HCT116 (cell line): ENCODE measurements at places on chromosomes 7 and 10. TPM values are rescaled to one million over a fixed set of nuclear protein-coding genes. Genes with fewer than 3 reads are reported as not detected.

DNA sequence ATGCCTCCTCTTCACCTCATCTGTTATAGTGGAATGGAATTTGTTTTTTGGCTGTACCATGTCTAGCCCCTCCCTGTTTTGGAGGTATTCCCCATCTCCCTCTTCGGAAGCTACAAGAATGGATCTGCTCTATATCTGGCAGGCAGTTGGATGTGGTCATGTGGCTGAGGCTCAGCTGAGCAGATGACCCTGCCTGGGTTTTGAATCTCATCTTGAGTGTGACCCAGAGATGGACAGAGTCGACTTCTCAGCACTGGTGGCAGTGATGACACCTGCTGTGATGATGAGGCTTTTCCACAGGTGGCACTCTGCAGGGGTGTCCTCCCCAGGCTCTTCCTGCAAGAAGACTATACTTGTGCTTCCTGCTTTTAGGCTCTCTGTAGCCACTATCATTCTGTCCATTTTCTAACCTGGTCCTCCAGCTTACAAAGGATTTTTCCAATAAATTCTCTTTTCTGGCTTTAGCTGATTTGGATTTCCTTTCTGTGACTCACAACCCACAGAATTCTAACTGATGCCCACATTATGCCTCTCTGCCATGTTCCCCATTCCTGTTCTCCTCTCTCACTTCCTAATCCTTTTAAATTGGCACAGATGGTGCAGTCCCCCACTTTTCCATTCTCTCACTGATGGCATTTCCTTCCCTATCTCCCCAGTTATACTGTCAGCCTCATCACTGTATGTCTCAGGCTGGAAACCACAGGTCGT, 7.5 kb upstream of the ARHGAP22 start:
- H3K27ac ChIP-seq = no peak overlapping the region
- no peak overlapping the region for H3K4me3 ChIP-seq
- H3K4me1 ChIP-seq = no peaks in the 10 kb centered on the region

DNA sequence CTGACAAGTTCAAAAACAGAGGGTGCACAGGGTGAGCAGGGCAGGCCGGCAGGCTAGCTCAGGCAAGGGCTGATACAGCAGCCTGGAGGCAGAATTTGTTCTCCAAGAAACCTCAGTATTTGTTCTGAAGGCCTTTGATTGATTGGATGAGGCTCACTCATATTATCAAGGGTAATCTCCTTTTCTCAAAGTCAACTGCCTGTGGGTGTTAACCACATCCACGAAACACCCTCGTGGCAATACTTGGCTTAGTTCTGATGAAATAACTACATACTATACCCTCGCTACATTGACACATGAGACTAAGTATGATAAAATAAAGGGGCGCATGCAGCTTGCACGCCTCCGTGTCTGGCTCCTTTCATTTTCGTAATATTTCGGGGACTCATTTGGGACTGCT, 4.4 kb upstream of the PPP2R2D start:
- peaks cover 7% of the 10 kb centered on the region; the same call in 1 of the 2 replicates for H3K4me1 ChIP-seq
- no peak overlapping the region for H3K27ac ChIP-seq
- H3K36me3 ChIP-seq = no peaks in the 10 kb centered on the region
- DNase-seq = no peak
- H3K4me3 ChIP-seq = no peak overlapping the region

Gene CAV1
- 298 TPM for total RNA-seq

Gene DUSP5
- 137 TPM for total RNA-seq

Gene PRKG1
- total RNA-seq = 1.4 TPM

GRCh38 chr7:33043501-33044400, 18.8 kb downstream of the NT5C3A start:
- H3K36me3 ChIP-seq = no peaks in the 10 kb centered on the region
- H3K4me3 ChIP-seq = no peak overlapping the region
- no peak overlapping the region for H3K27ac ChIP-seq
- no peaks in the 10 kb centered on the region for H3K4me1 ChIP-seq
- no peaks in the 10 kb centered on the region for H3K27me3 ChIP-seq

Gene DMBT1
- total RNA-seq = 0.17 TPM

- no peaks in the 10 kb centered on the region for H3K27me3 ChIP-seq
- peaks cover 16% of the 10 kb centered on the region for H3K4me1 ChIP-seq
- no peak overlapping the region for H3K4me3 ChIP-seq
- H3K27ac ChIP-seq = no peak overlapping the region
These were observed 12.1 kb downstream of the HKDC1 start for GRCh38 chr10:69232252-69232651.

GRCh38 chr7:148058753-148059152, 531.8 kb upstream of the C7orf33 start:
- H3K36me3 ChIP-seq = no peaks in the 10 kb centered on the region
- H3K4me3 ChIP-seq = no peak overlapping the region
- no peaks in the 10 kb centered on the region for H3K27me3 ChIP-seq
- H3K4me1 ChIP-seq = no peaks in the 10 kb centered on the region
- DNase-seq = no peak

Gene LDB1
- 63.9 TPM for total RNA-seq

DNA sequence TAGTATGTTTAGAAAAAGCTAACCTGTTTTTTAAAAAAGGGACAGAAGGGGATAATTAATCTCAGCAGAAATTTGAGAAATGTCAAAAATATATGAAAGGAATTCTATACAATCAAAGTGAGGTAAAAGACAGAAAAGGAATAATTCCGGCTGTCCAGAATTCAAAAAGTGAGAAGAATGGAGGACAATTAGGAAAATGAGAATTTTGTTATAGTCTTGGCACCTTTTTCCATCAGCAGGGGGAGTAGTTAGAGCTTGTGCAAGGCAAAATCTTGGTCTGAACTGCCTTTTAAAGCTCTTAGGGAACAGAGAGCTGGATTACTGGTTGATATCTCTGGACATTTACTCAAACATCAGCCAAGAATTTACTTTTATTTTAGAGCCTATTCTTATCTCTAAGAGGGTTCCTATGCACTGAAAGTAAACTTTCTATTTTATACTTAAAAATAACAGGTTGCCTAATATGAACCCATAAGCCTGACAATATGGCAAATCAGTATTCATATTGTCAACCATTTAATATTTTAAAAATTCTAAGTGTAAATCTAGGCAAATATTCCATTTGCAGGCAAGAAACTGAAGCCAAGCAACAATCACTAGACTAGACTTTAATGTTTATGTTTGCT, 185.6 kb downstream of the ANK3 start:
- H3K27me3 ChIP-seq = no peaks in the 10 kb centered on the region
- H3K4me1 ChIP-seq = no peaks in the 10 kb centered on the region
- H3K4me3 ChIP-seq = no peak overlapping the region
- no peak overlapping the region for H3K27ac ChIP-seq
- peak; percentile 12 for DNase-seq
- no peaks in the 10 kb centered on the region for H3K36me3 ChIP-seq

DNA sequence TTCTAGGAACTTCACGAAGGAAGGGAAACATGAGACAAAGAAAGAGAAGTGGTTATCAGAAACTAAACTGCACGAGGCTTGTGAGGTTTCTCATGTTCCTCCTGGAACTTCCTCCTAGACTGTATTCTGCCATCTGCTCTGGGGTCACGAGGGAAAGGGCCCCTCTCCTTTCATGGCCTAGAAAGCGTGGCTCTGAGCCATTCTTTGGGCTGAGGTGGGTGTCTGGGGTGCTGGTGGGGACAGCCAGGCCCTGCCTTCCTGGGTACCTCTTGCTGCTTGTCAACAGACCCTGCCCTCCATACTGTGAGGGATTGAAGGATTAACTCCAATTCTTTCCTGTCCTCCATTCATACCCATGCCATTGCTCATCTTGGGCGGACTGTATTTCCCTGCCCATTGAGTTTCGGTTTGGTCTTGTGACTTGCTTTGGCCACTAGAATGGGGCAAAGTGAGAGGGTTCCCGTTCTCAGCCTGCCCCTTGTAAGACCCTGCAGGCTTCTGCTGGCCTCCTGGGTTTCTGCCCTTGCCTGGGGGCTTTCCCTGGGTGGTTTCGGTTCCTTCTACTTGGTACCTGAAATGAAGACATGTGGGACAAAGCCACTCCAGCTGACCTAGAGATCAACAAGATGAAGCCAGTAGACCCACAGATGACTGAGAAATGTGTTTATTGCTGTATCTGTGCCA, 14.9 kb upstream of the GIMAP8 start:
- H3K27ac ChIP-seq = no peak overlapping the region
- H3K4me1 ChIP-seq = no peaks in the 10 kb centered on the region
- peaks cover 5% of the 10 kb centered on the region for H3K27me3 ChIP-seq
- DNase-seq = no peak
- no peak overlapping the region for H3K4me3 ChIP-seq

DNA sequence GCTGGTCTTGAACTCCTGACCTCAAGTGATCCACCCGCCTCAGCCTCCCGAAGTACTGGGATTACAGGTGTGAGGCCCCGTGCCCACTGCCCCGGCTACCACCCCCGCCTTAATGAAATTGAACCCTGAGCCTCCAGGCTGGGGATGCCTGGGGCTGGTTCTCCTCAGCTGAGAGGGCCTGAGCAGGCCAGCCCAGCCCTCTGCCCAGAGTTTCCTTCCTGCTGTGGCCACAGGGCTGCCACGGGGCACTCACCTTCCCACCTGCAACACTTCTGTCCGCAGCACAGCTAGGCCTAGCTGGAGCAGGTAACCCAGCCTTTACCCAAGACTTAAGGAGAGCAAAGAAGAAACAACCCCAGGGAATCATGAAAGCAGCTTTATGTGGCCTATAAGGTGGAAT, 78.1 kb upstream of the ANLN start:
- H3K36me3 ChIP-seq = no peaks in the 10 kb centered on the region
- no peak for DNase-seq
- no peak overlapping the region for H3K4me3 ChIP-seq
- H3K27ac ChIP-seq = no peak overlapping the region

DNA sequence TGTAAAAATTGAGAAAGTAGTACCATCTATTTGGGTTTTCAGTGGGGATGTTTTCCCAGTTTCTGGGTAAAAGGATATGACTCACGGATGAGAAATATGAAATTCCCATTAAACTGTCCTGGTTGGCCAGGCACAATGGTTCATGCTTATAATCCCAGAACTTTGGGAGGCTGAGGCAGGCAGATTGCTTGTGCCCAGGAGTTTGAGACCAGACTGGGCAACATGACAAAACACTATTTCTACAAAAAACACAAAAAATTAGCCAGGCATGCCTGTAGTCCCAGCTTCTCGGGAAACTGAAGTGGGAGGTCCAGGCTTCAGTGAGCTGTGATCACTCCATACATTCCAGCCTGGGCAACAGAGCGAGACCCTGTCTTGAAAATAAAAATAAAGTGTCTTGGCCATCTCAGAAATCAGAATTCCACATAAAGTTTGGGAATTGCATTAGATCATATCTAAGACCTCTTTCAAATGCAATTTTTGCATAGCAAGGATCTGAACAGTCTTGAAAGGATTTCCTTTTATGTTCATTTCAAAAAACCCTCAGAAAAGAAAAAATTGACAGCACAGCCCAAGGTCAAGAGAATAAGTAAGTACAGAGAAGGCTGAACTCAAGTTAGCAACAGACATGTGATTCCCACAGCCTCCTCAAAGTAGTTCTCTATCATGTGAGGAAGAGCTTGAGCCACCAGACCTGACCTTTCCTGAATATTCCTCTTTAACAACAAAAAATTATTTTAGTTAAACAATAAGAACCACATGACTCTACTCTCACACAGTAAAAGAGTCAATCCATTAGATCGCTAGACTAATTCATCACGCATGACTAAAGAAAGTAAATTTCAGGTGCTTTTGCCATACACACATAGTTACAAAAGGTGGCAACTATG, 141.5 kb upstream of the CAV2 start:
- no peak for DNase-seq
- H3K36me3 ChIP-seq = peaks cover 8% of the 10 kb centered on the region; the same call in 1 of the 2 replicates
- H3K27me3 ChIP-seq = no peaks in the 10 kb centered on the region
- H3K4me3 ChIP-seq = no peak overlapping the region

Gene PIK3AP1
- total RNA-seq = 7.1 TPM

Gene CPA2
- 1.5 TPM for total RNA-seq

- no peak overlapping the region for H3K27ac ChIP-seq
- peaks cover 35% of the 10 kb centered on the region for H3K27me3 ChIP-seq
- no peaks in the 10 kb centered on the region for H3K4me1 ChIP-seq
- no peak overlapping the region for H3K4me3 ChIP-seq
These were observed 110.2 kb downstream of the RAB11FIP2 start for GRCh38 chr10:117936566-117936965.

Gene CCDC172
- total RNA-seq = not detected

Gene MRM2
- total RNA-seq = 34.7 TPM

DNA sequence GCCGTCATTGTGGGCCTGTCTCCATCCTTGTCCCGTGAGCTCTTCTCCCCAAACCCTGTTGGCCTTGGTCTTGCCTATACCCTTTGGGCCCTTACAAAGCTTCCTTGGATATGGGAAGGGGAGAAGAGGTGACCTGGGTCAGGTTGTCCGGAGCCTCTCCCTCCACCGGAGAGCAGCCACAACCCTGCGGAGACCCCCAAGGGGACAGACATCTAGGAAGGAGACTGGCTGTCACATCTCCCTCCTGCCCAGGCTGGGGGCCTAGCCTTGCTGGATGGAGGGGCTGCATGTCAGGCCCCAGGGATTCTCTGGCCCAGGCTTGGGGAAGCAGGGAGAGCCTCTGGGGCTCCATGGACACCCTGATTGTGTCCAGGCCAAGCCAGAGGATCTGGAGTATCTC, 11.8 kb downstream of the NACAD start:
- H3K27ac ChIP-seq = no peak overlapping the region
- no peaks in the 10 kb centered on the region for H3K27me3 ChIP-seq
- DNase-seq = no peak

Gene LGI1
- total RNA-seq = not detected
